Sciatic nerve (tissue), 2 donors: ENCODE measurements at places on chromosomes 12 and 14.
A peak's percentile ranks its signal among the peaks of the same experiment; 100 is the strongest.

DNA sequence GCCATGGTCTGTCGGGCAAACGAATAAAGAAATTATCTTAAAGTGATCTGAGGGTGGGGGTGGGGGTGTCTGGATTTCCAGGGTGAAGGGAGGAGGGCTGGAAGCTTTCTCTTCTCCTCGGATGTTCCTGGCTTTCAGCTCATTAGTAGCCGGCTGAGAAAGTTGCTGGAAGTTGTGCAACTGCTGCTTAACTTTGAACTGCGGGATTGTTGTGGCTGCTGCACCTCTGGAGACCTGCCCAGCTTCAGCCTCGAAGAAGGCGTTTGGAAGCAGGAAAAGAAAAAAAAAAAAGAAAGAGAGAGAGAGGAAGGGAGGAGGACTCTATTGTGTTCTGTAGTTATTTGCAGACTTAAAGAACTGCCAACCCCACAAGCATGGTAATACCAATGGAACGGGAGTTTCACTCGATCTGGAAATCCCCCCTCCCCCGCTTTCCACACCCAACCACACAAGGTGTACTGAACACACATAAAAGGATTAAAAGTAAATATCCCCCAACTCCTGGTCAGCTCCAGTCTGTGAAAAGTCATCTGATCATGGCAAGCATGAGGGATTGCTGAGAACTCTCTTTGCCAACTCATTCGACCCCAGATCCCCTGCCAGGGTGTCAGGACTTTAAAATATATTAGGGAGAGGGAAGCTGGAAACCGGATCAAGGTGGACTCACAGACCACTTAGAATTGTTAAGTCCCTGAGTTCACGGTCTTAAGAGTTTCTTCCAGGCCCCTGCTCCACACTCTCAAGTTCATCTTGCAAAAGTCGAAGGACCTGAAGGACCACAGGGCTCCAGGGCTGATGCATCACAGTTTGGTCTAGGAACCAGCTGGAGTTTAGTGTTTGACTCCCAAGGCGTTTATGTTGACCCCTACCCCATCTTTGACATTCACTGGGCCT is at the start of gene RASSF9:
TSS of gene RASSF9 (minus strand) at position 213 of the 894 bp plus-strand sequence. CDS start at position 5, 208 bp downstream.
- DNase-seq, result peak; percentile 75

DNA sequence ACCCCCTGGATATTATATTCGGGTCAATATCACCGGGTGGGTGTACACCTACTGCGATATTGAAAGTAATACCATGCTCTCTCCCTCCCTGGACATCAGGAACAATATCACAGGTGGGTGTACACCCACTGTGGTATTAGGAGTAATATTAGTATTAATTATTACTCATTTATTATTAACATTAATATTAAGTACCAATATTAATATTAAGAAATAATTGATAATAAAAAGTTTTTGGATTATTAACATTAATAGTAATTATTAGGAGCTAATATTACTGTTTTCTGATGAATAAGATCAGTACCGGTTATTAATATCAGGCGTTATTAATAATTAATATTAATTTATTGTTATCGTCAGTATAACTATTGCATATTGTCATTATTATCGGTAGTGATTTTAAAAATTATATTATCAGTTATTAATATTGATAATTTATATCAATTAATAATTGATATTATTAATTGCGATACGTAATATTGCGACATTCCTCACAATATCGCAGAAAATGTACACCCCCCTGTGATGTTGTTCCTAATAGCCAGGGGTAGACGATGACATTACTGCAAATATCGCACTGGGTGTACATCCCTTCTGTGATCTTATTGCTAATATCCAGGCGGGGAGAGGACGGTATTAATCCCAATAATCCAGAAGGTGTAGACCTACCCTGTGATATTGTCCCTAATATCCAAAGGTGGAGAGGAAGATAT is 17.0 kb downstream of the SMIM41 start:
- no peak for DNase-seq

DNA sequence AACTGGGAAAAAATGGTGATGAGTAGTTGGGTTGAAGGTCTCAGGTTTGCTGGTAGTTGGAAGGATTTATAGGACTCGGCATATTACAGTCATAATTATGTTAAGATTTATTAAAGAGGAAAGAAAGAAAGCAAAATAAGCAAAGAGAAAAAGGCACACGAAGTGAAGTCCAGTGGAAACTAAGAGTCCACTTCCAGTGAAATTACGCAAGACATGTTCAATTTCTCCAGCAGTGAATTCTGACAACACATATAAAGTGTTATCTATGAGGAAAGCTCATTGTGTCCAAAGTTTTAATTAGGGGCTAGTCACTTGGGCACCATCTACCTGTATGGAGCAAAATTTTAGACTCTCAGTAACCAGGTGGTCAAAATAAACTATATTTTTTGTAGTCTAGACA is 143.3 kb downstream of the CEP128 start:
- no peak for DNase-seq

- DNase-seq, result peak; percentile 37
Measured at GRCh38 chr12:113238309-113238708, 17.0 kb downstream of the TPCN1 start.

GRCh38 chr14:41072776-41073175 is 533.9 kb upstream of the LRFN5 start:
- DNase-seq, result no peak

DNA sequence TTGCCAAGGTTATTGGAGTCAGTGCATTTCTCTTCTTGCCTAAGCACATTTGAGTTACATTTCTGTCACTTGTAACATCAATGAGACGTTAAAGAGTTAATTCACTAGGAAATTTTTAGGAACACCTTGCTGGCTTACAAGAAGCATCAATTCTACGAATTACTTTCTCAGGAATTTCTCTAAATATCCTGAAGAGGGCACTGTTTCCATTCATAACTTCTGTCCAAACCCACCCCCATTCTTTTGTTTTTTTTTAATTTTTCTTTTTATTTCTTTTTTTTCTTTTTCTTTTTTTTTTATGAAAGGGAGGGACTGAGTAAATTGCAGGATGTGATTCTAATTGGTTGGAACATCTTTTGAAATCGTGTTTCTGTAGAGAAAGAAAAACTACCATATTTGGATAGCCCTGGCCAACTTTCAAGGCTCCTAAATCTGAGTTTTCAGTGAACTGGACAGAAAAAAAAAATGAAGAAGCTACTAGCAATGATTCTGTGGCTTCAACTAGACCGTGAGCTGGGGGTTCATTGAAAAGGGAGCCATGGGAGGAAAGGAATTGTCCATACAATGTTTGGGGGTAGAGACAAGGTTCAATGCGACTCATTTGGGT is 285.3 kb downstream of the DAD1 start:
- no peak for DNase-seq
